ENCODE measurements at places on chromosomes 3 and 15.

DNA sequence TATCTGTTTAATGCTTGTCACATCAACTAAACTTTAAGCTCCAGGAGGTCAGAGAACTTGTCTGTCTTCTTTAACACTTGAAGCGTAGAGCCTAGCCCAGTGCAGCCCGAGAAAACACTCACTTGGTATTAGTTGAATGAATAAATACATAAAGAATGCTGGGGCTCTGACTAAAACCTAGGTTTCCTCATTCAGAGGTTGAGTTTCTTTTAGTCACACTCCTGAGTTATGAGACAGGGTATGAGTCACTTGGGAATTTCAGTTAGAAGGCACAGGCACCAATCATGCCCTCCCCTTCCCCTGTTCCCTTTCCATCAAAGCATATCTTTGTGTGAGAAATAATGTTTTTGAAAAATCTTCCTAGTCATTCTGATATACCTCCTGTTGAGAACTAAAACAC is 589.8 kb upstream of the DPPA4 start:
- peak; percentile 93 for DNase-seq

GRCh38 chr3:127669541-127670228 is 3.1 kb upstream of the ABTB1 start:
- no peak for DNase-seq

DNA sequence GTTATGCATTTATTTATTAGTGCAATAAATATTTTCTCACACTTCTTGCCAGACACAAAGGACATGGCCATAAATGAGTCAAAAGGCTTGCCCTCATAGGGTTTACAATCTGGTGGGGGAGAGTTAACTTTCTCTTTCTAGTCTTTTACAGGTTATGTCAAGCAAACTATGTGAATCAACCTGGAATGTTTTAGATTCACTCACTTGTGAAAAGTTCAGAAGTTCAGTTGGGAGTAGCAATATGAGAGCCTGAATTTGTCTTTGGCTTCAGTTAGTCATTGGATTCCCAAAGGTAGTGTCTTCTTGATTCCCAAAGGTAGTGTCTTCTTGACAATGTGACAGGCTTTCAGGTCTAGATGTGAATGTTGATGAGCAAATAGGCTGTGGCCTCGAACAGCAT is 264.8 kb downstream of the SOX2 start:
- DNase-seq, result no peak

DNA sequence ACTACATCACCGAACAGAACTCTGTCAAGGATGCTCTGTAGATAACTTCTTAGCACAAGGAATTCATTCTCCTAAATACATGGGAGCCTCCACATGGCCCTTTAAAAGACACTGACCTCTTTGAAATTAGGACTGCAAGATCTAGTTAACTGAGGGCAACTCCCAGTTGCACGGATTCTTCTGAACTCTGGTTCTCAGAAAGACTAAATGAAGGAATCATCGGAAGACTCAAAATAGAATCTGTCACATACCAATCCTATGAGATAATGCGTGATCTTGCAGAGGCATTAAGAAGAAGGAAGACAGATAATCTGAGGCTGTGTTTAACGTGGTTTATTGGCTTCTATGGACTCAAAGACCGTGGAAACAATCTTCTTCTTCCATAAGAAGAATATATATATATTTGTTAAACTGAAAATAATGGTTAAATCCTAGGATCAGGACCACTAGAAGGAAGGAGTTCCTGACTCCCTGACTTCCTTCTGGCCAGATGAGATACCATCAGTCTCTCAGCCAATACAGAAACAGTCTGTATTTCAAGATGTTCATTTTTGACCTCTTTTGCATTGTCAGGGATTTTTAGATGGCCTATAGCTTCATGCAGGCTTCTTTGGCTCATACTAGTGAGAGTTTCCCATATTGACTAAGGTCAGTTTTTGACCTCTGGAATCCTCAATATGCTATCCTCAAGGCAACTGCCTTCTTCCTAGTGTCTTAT is 33.9 kb upstream of the TBC1D23 start:
- DNase-seq, result peak; percentile 62

GRCh38 chr3:160003520-160004128 is 15.0 kb downstream of the IL12A start:
- DNase-seq, result peak; percentile 25

DNA sequence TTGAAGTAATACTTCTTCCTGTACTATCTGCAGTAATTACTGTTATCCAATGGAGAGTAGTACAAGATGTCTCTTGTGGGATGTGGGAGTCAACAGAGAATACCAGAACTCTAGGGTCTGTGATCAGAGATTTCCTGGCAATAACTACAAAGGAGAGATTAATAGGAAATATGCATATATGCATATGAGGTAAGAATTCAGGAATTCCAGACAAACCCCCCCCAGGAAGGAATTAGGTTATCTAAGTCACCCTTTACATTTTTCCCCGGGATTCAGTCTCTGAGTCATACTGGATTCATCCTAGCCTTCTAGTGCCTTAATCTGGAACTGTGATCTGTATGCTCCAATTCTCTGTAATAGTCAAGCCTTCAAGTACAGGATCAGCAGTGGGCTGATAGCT is 49.4 kb downstream of the GTF2E1 start:
- DNase-seq, result peak; percentile 36

- no peak for DNase-seq
Observed at GRCh38 chr3:72407766-72408165, 440.5 kb downstream of the SHQ1 start.

GRCh38 chr3:115623044-115623868 is at the start of gene GAP43:
Gene GAP43, plus strand, starts transcription at chr3:115623510. Its CDS starts 180 bp downstream, at chr3:115623690.
- peak; percentile 85 for DNase-seq

GRCh38 chr3:124234852-124235252 is 242.9 kb upstream of the ROPN1 start:
- DNase-seq, result no peak

GRCh38 chr3:149174901-149175300 is 45.5 kb downstream of the HPS3 start:
- DNase-seq, result no peak

GRCh38 chr3:185084901-185085300 is 68.0 kb downstream of the C3orf70 start:
- peak; percentile 65 for DNase-seq

- DNase-seq, result no peak
Observed at GRCh38 chr3:34056951-34057390, 258.5 kb downstream of the PDCD6IP start.

GRCh38 chr3:158804441-158804840 is 2.6 kb downstream of the MFSD1 start:
- no peak for DNase-seq

- DNase-seq, result no peak
Observed at GRCh38 chr3:48475188-48475587, 28.7 kb downstream of the ATRIP start.

GRCh38 chr3:47556351-47556750 is 22.3 kb downstream of the CSPG5 start:
- no peak for DNase-seq

- DNase-seq, result peak; percentile 8
Observed at GRCh38 chr15:58148633-58149445, 10.7 kb downstream of the AQP9 start.

GRCh38 chr3:127544192-127544802 is 46.2 kb downstream of the TPRA1 start:
- peak; percentile 47 for DNase-seq

DNA sequence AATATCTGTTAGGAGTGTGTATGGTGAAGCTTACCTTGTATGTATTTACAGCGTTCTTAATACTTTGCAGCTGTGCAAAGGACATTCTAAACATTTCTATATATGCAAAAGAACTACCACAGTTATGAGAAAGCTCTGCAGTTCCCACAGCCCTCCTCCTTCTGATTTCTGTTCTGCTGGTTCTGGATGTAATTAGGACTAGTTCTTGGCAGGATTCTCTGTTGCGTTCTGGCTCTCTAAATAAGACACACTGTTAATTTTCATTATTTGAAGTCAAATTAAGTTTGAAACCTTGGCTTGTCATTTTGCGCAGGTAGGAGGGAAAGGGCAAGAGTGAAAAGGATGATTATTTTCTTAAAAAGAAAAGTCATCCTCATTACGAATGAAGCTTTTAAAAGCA is 76.4 kb downstream of the FNDC3B start:
- no peak for DNase-seq

GRCh38 chr3:143795874-143796273 is 52.4 kb downstream of the SLC9A9 start:
- no peak for DNase-seq

DNA sequence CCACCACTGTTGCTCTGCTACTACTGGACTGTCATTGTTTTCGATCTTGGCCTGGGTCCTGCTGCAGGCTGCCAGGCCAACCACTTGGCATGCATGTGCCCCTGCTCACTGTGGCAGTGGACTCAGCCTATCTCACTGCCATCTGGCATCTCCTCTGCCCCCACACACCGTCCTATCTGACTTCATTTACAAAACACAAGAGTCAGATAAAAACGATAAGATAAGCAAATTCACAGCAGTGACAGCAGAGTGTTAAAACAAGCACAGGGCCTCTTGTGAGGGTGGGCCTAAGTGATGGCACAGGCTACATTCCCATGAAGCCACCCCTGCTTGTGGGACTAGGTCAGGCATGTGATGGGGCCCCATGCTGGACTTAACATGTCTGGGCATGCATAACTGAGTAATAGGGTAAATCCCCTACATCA is 68.1 kb downstream of the CRYGS start:
- no peak for DNase-seq

DNA sequence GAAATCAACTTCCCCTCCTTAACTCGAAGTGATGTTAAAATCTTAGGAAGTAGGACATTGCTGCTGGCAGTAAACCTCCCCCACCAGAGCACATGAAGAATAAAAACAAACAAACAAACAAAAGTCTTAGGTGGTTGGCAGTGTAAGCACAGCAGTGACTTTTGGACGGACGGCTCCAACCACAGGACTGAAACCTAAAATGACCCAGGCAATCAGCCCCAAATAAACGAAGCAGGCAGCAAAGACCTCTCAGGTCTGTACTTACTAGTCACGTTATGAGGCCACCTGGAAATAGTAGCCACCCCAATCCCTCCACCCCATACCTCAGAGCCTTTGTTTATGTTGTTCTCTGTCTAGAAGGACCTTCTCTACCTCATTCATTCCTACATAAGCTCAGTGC is 33.5 kb upstream of the HES1 start:
- DNase-seq, result no peak

DNA sequence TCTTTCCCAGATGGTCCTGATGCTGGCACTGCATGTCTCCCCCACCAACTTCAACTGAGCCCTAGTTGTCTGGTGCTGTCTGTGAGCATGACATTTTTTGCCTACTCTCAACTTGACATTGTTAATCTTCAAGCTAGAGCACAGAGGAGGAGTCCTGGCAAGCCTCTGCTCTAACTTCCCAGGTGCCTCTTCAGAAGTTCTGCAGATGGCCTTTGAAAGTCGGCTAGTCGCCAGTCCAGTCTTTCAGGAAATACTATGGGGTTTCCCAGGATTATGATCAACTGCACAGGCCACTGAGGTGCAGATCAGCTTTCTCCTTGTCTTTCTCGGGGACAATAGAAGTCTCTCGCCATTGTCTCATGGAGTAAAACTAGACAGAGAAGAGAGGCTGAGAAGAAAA is 86.7 kb downstream of the ST8SIA2 start:
- DNase-seq, result no peak

- no peak for DNase-seq
Observed at GRCh38 chr3:180828723-180829408, 83.6 kb upstream of the FXR1 start.

DNA sequence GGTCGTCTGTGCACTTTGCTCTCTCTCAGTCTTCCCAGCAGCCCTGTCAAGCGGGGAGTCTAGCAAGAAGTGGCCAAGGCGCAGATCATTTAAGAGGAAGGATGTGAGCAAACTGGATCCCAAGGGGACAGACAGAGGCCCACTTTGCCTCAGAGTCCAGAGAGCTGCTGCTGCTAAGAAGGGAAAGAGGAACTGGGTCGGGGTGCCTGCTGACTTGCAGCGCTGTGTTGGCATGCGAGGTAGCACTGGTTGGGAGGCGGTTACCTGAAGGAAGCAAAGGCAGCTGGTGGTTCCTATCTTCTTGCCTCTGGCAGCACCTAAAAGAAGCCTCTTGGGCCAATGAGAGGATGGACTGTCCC is 28.1 kb downstream of the SMAD3 start:
- DNase-seq, result no peak

DNA sequence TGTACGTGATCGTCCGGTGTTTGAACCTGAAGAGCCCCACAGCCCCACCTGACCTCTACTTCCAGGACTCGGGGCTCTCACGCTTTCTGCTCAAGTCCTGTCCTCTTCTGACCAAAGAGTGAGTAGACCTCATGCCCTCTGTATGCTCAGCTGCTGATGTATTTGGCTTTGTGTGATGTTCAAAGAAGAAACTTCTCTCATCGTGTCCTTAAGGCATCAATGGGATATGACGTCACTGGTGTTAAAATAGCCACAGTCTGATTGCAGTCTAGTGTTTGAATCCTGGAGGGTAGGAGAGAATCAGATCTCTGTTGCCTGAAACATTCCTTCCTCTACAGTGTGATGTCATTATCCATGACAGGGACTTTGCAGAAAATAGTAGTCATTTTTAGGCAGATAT is 28.1 kb downstream of the ABHD2 start:
- DNase-seq, result no peak

DNA sequence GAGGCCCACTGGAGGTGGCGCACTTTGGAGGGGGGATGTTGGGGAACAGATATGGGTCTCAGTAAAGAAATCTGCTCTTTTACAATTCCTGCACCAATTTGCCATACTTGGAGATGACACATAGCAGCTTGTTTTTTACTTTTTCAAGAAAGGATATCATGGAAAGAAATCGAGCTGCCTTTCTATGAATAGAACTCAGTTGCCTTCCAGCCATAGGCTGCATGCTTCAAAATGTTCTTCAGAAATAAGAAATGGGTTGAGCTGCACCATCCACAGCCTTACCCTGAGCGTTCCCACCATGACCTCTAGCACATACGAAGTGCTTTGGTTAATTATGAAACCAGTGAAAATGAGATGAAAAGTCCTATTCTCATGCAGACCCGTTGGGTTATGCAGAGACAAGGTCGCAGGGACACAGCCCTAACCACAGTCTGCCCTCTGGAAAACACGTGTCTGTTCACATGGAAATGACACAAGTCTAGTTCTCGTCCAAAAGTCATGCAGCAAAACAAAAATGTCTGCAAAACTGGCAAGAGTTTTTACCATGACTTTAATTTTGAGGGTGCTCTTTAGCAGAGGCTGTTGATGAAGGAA is 36.3 kb downstream of the NGRN start:
- no peak for DNase-seq

All from foreskin fibroblast (primary cell).